ENCODE measurements at places on chromosomes 12 and 14. TPM values are rescaled to one million over a fixed set of nuclear protein-coding genes. Genes with fewer than 3 reads are reported as not detected.

DNA sequence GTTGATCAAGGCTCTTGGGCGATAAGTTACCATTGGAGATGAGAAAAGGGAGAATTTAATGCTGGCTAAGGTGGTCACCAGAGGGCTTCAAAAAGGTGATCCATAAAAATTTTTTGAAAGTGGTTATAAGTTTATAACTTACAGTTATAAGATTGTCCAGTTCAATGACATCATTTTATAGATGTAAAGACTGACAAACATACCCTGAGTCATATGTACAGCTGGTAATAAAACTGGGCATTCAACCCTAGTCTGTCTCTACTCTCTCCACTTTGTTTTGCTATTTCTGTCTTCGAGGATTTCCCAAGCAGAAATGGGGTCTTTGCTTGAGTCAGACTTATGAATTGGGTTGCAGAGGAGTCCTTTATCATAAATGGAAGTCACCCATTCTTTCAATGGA lies 454.0 kb downstream of the SOX5 start:
- DNase-seq = no peak

- DNase-seq = no peak
Measured at GRCh38 chr12:68287106-68287505, 33.7 kb upstream of the IL22 start.

GRCh38 chr12:106305376-106305775 lies 2.8 kb downstream of the TCP11L2 start:
- no peak for DNase-seq

DNA sequence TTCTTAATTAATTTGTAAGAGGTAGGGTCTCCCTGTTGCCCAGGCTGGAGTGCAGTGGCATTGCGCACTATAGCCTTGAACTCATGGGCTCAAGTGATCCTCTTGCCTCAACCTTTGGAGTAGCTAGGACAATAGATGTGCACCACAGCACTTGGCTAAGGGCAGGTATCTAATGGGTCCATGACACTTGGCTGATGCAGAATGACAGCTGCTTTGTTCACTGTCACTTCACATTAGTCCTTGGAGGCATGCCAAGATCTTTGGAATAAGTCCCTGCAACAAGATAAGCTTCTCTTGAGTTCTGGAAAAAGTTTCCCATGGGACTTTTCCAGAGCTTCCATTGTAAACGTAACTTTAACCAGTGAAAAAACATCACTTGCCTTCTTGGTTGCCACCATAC lies 23.4 kb downstream of the COQ6 start:
- DNase-seq = no peak

IL25 gene
- total RNA-seq = not detected

A2ML1 gene
- total RNA-seq = not detected

NFE2 gene
- 1.1 TPM for total RNA-seq

ASIC1 gene
- 2.2 TPM for total RNA-seq

RPL10L gene
- not detected for total RNA-seq

All from Right ventricle myocardium inferior (tissue), 1 donor.